Heart right ventricle (tissue), 16 donors: ENCODE measurements at places on chromosomes 12 and 14. TPM values are rescaled to one million over a fixed set of nuclear protein-coding genes. Genes with fewer than 3 reads are reported as not detected.

Gene OAS1
- 17.2 TPM for total RNA-seq

DNA sequence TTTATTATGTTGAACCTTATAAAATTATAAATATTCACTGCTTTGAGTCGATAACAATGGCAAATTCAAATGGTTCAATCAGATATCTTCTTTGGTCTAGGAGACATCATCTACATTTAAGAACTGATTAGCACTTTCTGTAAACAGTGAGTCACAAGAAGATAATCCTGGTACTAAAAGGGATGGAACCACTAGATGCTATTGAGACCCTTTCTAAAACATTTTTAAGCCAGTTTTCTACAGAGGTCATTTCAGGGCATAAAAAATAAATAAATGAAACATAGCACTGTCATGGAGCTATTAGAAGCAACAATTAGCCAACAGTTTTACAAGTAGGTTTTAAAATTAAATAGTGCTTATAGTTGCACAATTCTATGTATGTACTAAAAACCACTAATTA, 212.2 kb downstream of the DUSP6 start:
- H3K4me3 ChIP-seq, result no peak overlapping the region
- H3K4me1 ChIP-seq, result peaks cover 17% of the 10 kb centered on the region
- no peaks in the 10 kb centered on the region for H3K27me3 ChIP-seq
- no peak for DNase-seq

- no peaks in the 10 kb centered on the region for H3K4me1 ChIP-seq
- no peak for DNase-seq
- no peaks in the 10 kb centered on the region for H3K36me3 ChIP-seq
- H3K4me3 ChIP-seq, result no peak overlapping the region
- H3K27ac ChIP-seq, result no peak overlapping the region
- peaks cover 24% of the 10 kb centered on the region for H3K27me3 ChIP-seq
Observed at GRCh38 chr14:70018230-70018629, 139.0 kb downstream of the SMOC1 start.

- no peak for DNase-seq
- H3K36me3 ChIP-seq, result no peaks in the 10 kb centered on the region
- no peak overlapping the region for H3K27ac ChIP-seq
- peaks cover 31% of the 10 kb centered on the region for H3K4me1 ChIP-seq
- peaks cover 99% of the 10 kb centered on the region for H3K27me3 ChIP-seq
- H3K4me3 ChIP-seq, result no peak overlapping the region
Observed at GRCh38 chr12:53971129-53971528, 1.8 kb upstream of the HOXC11 start.

DNA sequence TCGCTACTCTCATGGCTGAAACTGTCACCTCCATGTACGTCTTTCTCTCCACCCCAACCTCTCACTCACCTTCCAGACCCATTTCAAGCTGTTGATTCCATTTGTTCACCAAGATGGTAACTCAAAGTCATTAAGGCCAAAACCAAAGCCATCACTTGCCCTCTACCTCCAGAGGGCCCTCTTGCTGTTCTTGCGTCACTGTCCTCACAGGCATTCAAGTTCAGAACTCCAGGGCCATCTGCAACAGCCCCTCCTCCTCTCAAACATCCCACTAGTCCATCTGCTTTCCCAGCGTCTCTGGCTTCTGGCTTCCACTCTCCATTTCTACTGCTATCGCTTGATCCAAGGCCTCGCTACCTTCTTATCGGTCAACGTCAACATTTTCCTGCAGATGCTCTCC, 74.5 kb downstream of the VWF start:
- no peaks in the 10 kb centered on the region for H3K4me1 ChIP-seq
- no peak for DNase-seq
- H3K27me3 ChIP-seq, result no peaks in the 10 kb centered on the region
- H3K36me3 ChIP-seq, result no peaks in the 10 kb centered on the region

DNA sequence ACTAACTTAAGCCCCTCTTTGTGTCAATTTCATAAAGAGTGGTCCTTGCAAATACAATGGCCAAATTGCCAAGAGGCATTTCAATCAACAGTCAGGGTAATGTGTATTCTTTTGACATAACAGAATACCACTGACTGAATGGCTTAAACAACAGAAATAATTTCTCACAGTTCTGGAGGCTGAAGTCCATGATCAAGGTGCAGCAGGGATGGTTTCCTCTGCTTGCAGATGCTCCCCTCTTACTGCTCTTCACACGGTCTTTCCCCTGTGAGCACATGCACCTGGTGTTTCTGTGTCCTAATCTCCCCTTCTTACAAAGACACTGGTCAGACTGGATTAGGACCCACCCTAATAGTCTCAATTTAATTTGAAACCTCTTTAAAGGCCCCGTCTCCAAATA, 31.9 kb downstream of the FGFR1OP2 start:
- H3K4me1 ChIP-seq, result no peaks in the 10 kb centered on the region
- H3K36me3 ChIP-seq, result peaks cover 47% of the 10 kb centered on the region
- no peak overlapping the region for H3K4me3 ChIP-seq
- DNase-seq, result no peak
- H3K27ac ChIP-seq, result no peak overlapping the region
- no peaks in the 10 kb centered on the region for H3K27me3 ChIP-seq
